ENCODE measurements at places on chromosomes 3 and 15.

DNA sequence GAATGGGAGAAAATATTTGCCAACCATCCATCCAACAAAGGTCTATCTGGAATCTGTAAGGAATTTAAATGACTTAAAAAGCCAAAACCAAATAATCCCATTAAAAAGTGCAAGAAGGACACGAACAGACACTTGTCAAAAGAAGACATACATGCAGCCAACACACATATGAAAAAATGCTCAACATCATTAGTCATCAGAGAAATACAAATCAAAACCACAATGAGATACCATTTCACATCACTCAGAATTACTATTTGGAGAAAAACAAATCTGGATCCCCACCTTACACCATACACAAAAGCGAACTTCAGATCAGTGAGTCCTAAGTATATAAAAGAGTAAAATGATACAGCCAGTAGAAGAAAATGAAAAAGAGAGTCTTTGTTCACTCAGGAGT, 58.6 kb upstream of the MNS1 start:
- no peak for DNase-seq

DNA sequence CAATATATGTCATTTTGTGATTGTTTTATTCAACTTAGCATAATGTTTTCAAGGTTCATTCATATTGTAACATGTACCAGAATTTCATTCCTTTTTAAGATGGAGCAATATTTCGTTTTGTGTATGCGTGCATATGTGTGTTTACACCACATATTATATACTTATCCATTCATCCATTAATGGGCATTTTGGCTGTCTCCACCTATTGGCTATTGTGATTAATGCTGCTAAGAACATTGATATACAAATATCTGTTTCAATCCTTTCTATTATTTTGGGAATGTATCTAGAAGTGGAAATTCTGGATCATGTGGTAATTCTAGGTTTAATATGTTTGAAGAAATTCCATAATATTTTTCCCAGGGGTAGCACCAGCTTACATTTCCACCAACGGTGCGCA, 403.9 kb upstream of the LMCD1 start:
- no peak for DNase-seq

- no peak for DNase-seq
Measured at GRCh38 chr15:48221885-48222284, 15.8 kb downstream of the SLC12A1 start.

DNA sequence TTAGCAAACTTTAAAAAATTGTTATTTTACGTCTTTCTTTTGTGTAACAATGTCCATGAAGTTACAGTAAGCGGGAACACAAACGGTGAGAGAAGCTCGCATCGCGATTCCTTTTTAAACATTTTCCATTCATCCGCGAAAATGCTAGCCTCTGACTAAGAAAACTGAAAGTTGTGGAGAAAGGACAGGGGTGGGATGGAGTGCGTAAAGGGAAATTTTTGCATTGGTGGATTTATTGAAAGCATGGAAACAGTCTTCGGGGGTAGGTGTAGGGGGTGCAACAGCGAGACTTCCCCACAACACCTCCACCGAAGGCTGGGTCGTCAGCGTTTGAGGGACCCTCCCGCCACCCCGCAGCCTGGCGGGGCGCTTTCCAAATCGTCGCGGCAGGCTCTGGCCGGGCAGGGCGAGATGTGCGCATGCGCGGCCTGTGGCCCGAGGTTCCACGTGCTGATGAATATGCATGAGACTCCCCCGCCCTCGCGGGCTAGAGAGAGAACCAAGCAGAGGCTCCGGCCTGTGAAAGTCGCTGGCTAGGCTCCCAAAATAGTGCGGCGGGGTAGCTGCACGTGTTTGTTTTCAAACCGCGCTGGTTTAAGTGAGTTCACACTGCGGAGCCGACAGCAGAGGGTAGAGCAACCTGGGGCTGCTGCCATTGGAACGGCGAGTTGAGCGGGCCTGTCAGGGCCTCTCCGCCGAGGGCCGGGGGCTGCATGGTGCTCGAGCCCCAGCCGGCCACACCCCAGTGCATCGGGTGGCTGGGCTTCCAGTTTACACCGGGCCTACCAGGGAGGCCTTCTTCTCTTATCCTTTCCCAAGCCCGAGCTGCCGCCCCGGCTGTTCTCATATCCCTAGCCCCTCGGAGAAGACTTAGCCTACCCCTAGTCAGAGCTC, 9.9 kb downstream of the ZIC1 start:
- DNase-seq = no peak

- no peak for DNase-seq
Measured at GRCh38 chr3:64027658-64028057, 4.4 kb upstream of the PSMD6 start.

DNA sequence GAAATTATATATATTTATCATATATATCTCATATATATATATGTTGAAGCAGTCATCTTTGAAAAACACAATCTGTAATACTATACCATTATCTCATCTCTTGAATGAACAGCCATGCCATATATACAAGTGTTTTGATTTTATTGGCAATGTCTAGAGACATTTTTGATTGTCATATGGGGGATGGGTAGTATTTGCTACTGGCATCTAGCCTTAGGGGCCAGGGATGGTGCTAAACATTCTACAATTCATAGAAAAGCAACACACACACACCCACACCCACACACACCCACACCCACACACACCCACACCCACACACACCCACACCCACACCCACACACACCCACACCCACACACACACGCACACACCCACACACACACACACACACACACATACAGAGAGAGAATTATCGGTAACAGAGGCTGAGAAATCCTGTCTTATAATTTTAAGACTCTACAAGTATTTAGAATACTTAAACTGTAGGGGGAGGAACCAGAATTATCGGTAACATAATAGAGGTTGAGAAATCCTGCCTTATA, 11.1 kb upstream of the PIK3R4 start:
- no peak for DNase-seq

- DNase-seq = no peak
Measured at GRCh38 chr3:52130966-52131622, 23.1 kb downstream of the POC1A start.

- no peak for DNase-seq
Measured at GRCh38 chr3:162678941-162679340, 1182.3 kb downstream of the OTOL1 start.

- no peak for DNase-seq
Measured at GRCh38 chr15:65818927-65819562, 27.0 kb upstream of the DENND4A start.

DNA sequence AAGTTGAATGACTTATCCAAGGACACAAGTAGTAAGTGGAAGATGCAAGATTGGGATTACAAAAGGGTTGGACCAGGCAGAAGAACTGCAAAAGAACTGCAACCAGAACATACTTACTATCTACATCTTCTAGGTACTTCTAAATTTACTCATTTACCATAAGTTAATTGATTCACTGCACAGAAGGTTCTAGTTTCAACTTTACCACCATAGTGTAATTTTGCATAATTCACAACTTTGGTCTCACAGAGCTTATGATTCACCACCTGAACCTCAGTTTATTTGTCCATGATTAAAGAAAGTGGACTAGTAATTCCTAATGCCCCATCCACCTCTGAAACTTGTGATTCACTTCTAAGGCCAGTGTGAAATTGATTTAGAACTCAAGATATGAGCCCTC, 236.8 kb upstream of the UBE2E2 start:
- no peak for DNase-seq

DNA sequence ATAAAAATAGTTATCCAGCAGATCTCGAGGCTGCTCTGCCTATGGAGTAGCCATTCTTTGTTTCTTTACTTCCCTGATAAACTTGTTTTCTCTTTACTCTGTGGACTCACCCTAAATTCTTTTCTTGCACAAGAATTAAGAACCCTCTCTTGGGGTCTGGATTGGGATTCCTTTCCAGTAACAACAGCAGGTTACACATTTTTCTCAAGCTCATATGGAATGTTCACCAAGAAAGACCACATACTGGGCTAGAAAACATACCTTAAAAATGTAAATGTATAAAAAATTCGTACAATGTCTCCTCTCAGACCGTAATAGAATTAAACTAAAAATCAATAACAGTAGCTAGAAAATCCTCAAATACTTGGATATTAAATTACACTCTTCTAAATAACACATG, 299.2 kb downstream of the CNTN3 start:
- no peak for DNase-seq

GRCh38 chr3:129934234-129935123, 40.0 kb upstream of the TRH start:
- no peak for DNase-seq

GRCh38 chr15:60800299-60801072, 321.5 kb upstream of the ICE2 start:
- no peak for DNase-seq

DNA sequence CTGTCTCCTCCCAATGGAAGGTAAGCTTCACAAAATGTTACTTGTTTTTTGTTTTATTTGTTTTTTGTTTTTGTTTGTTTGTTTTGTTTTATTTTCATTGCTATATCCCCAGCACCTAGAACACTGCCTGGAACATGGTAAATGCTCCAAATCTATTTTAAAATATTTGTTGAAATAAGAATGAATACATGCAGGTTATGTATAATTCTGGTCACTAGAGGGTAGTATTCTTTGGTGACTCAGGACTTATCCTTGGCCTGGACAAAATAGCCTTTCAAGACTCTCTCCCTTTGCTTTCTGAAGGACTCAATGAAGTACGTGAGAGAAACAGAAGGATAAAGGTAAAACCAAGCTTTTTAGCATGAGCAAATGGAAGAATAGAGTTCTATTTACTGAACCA, 46.9 kb upstream of the PPP2R3A start:
- DNase-seq = no peak

DNA sequence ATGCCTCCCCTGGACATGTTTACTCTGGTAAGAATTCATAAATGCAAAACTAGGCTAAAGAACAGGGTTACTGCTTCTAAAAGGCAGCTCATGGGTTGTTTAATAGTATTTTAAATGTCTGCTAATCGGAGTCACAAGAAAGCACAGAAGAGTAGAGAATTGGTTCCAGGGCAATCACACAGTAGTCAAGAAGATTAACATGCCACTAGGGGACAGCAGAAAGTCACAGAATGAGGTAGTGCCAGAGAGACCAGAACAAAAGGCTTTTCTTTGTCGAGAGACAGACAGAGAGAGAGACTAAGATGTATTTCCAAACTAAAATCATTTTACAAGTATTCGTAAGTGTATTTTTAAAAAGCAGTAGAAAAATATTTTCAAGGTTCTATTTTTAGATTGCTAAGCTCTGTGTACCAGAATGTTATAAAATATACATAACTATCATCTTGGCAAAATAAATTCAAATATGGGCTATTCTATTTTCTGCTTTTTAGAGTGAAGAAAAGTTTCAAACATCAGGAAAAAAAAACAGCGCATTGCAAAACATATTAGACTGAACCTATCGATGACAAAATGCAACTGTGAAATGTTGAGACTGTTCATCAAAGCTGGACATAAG, 78.3 kb upstream of the CDIN1 start:
- no peak for DNase-seq

GRCh38 chr3:55906896-55907295, 419.8 kb upstream of the WNT5A start:
- no peak for DNase-seq

DNA sequence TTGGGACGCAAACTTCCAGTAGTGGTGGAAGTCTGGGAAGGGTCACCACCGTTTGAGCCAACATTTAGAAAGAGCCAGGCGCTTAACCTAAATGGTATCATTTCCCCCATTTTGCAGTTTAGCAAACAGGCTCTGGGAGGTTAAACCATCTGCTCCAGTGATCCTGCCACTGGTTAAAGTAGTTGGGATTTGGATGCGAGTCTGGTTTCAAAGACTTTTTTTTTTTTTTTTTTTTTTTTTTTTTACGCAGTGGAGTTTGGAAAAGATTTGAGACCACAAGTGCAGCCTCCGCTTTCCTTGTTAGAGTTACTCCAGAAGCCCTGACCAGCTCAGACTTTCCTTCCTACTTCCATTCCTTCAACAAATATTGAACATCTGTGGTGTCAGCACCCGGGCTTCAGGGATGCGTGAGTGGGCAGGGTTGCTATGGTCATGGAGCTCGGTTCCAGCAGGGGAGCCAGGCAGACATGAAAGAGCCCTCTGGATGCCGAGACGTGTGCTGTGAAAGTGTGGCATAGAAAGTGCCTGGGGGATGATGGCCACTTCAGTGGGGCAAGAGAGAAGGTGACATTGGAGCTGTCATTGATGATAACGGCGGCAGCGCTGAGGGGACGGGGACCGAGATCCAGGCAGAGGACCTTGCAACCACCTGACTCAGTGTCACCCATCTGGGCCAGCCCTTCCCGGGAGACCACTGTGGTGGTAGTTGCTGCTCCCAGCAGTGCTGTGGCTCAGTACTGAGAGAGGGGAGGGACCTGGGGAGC, 1.1 kb upstream of the RNU6-1 start:
- no peak for DNase-seq

DNA sequence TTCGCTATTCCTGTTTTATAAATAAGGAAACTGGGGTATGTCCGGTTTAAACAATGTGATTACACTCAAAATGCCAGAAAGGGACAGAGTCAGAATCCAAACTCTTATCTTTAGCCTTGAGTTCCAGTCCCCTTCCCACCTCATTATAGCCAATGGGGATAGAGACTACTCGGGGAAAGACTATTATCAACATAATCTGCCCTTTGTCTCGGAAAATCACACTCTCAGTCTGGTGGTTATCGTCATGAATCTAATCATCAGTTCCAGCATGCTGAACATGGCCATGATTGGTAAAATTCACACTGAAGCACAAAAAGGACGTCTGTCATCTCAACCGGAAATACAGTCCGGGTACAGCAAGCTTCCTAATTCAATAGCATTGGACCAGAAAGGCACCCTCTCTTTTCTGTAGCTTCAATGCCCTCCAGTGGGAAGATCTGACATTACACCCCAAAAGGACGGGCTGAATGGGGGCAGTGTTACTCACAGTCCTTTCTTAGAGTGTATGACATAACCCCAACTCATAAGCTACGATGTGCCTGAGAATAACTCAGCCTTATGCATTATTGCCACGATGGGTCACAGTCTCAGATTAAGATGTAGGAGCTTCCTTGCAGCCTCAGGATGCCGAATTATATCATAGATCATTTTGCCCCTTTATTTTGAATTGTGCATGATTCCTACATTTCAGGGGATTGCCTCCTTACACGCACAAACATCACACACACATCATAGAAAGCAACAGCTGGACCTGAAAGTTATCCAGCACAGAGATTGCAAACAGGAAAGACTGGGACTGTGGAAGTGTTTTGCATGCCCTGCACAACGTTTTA, 390.4 kb upstream of the LMCD1 start:
- peak; percentile 9 for DNase-seq

- no peak for DNase-seq
Measured at GRCh38 chr3:12898290-12898964, 57.1 kb upstream of the RPL32 start.

- no peak for DNase-seq
Measured at GRCh38 chr3:150183678-150184425, 213.2 kb upstream of the PFN2 start.

All from stimulated activated CD8-positive, alpha-beta memory T cell treated with anti-CD3 and anti-CD28 coated beads, Interleukin-7, amount 100 ng/mL, for 1 hour (primary cell).